ENCODE measurements at places on chromosomes 2 and 18.
A peak's percentile ranks its signal among the peaks of the same experiment; 100 is the strongest.

GRCh38 chr2:233245406-233245805 lies 6.1 kb upstream of the ATG16L1 start:
- no peak for DNase-seq

GRCh38 chr18:48075707-48076093 lies 145.2 kb upstream of the SMAD2 start:
- DNase-seq: no peak

DNA sequence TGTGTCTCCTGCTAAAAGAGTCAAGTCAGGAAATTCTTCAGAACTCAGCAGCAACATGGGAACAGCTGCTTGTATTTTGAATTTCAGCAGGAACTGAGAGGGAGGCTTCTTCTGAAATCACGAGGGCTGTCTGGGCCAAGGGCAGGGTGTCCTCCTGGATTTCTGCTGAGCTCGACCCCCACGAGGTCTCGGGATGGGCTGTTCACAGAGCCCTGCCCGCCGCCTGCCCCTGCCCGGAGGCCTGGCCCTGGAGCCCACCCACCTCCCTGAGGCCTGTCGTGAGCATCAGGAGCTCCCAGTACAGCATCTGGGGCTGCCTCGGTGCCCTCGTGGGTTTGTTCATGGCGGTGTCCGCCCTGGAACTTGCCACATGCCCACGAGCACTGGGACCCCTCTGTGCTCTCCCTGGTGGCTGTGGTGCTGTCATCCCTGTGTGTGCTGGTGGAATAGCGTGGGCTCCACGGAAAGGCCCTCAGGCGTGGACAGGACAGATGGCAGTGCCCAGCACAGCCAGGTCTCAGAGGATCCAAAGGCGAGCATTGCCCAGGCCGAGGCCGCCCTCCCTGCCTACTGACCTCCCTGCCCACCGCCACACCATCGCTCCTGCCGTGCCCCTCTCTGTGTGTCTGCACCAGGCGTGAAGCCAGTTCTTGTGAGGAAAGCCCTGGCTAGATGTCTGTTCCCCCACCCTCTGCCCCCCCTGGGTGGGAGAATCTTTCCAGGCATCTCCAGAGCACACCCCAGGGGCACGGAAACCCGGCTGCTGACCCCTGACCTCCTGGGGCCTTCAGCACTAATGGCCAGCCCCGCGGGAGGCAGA lies 25.9 kb downstream of the RAMP1 start:
- no peak for DNase-seq

GRCh38 chr2:48174503-48174902 lies 268.2 kb upstream of the FBXO11 start:
- DNase-seq: no peak

- no peak for DNase-seq
Observed at GRCh38 chr2:29606104-29607037, 315.0 kb downstream of the ALK start.

DNA sequence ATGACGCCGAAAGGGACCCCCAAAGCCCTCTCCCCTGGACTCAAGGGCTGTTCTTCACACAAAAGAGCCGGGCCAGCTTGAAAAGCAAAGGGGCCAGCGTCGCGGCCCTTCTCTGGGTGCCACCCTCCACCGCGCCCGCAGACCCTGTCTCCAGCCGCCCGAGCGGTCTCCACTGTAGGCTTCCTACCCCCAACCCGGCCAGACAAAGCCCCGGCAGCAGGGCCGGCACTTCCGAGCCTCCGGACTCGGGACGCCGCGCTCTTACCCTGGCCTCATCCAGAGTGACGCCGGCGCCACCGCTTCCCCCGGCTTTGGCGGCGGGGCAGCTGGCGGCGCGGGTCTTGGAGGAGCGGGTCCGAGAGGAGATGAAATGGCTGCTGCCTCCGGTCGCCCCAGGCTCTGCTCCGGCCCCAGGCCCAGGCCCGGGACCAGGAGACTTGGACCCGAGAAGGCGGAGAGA lies 603 bp downstream of the ATAD2B start:
- peak; percentile 19 for DNase-seq

DNA sequence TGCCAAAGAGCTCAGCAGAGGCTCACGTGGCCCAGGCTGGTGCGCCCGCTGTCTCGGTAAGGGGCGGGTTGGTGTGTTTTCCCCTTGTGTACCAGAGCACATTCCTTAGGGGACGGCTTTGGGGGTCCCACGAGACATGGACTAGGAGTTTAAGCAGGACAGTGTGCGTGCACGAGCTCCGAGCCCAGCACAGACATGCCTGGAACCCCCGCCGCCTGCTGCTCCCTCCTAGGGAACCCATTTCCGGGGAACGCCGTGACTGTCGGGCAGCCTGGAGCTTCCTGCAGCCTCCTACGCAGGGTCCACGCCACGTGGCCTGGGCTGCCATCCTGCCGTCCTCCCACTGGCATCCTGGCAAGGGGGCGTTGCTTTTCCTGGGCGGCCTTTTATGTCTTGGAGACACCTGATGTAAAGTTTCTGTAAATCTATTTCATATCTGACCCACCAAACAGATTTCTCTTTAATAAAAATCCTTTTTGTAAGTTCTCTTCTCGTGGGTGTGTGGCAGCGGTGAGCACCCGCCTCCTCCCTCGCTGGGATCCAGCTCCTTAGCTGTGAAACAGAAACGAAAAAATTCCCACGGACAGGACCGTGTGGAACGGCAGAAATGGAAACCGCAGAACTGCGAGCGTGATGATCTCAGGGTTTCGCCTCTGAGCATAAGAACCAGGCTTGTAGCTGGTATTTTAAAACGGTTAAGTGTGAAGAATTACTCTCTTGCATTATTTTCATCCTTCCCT lies 43.5 kb upstream of the KCNG2 start:
- DNase-seq: no peak

DNA sequence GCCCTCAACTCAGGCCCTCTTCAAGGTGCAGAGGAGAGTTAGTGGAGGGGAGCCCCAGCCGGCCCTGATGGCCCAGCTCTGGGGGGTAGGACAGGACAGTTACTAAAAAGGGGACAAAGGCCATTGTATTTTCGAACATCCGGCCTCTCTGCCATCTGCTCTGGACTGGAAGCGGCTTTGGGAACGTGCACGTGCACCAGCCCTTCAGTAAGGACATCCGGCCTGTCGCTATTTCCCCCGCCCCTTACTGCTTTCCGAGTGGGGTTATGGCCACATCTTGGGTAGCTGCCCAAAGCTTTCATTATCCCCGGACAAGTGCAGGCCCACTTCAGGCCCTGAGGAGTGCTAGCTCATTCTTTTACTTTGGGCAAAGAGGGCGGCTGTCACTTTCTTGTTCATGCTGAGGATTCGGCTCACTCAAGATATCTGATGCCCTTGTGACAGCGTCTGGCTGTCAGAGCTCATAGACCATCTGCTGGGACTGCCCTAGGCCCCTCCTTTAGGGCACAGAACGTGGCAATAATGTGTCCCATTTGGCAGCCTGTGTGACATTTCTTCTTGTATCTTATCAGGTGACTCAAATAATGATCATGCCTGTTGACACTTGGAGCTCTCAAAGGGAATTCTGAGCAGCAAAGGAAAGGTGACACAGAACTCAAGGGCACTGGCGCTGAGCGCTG lies 17.5 kb downstream of the SLC4A3 start:
- DNase-seq: no peak
